HFFc6 (cell line): ENCODE measurements at places on chromosomes 13 and 19. TPM values are rescaled to one million over a fixed set of nuclear protein-coding genes. Genes with fewer than 3 reads are reported as not detected.
A peak's percentile ranks its signal among the peaks of the same experiment; 100 is the strongest.

GRCh38 chr13:42899266-42899665 lies 92.8 kb downstream of the EPSTI1 start:
- H3K27me3 ChIP-seq: no peaks in the 10 kb centered on the region; the same call in 1 of the 2 replicates
- no peak overlapping the region for H3K27ac ChIP-seq
- H3K4me1 ChIP-seq: no peaks in the 10 kb centered on the region
- no peak overlapping the region for H3K4me3 ChIP-seq
- no peaks in the 10 kb centered on the region for H3K36me3 ChIP-seq
- no peak for DNase-seq

DNA sequence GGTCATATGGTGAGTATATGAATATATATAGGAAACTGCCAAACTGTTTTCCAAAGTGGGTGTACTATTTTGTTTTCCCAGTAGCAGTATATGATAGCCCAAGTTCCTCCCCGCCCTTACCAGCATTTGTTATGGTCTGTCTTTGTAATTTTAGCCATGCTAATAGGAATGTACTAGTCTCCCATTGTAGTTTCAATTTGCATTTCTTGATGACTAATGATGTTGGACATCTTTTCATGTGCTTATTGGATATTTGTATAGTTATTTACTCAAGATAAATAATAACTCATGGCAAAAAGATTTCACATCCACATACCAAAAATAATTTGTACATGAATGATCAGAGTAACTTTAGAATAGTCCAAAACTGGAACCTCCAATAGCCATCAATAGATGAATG lies 75.3 kb upstream of the SERP2 start:
- H3K27ac ChIP-seq: no peak overlapping the region
- peaks cover 4% of the 10 kb centered on the region; the same call in 1 of the 2 replicates for H3K36me3 ChIP-seq
- H3K4me3 ChIP-seq: no peak overlapping the region
- H3K4me1 ChIP-seq: peaks cover 56% of the 10 kb centered on the region
- H3K27me3 ChIP-seq: peaks cover 4% of the 10 kb centered on the region

DNA sequence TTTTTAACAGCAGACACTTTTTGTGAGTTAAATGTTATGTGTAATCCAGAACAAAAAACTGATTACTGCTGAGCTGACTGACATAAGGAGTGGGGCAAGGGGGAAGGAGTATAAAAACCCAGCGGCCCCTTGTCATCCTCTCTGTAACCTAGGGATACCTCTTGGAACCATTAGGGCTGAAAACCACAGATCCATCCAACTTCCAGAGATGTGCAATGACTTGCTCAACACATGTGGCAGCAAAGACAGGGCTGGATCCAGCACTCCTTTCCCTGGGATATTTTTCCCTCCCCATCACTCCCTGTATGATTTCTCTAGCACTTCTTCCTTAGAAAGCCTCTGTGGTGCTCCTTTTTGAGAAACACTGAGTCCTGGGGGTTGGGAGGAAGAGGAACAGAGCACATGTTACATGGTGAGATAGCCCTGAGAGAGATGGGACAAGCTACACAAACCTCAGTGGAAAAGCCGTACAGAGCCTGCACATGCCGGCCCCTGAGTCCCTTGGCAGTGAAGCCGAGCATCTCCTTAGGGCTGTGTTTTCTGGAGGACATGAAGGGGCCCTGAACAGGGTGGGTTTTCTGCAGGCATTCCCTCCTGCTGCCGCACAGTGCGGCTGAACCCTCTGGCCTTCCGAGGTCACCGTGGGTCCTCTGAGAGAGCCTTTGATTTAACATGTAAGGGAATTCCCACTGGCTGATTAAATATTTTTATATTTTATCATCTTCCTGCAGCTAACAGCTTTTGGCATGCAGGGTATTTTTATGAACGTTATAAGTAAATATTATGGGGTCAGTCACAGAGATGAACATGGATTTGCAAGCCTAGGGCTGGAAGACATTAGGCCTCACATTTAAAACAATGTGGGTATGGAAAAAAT lies 219.9 kb downstream of the COG6 start:
- no peaks in the 10 kb centered on the region; the same call in 1 of the 2 replicates for H3K36me3 ChIP-seq
- H3K4me1 ChIP-seq: peaks cover 46% of the 10 kb centered on the region
- H3K27me3 ChIP-seq: no peaks in the 10 kb centered on the region
- DNase-seq: no peak
- peak overlapping the region; percentile 90 for H3K27ac ChIP-seq

- H3K36me3 ChIP-seq: peaks cover 41% of the 10 kb centered on the region
- peak overlapping the region; percentile 100 for H3K27ac ChIP-seq
- H3K4me3 ChIP-seq: peak overlapping the region; percentile 99
- peaks cover 9% of the 10 kb centered on the region for H3K27me3 ChIP-seq
- H3K4me1 ChIP-seq: peaks cover 17% of the 10 kb centered on the region
- peak; percentile 57 for DNase-seq
These were observed 1.1 kb downstream of the ZNF566 start for GRCh38 chr19:36488118-36488845.

DNA sequence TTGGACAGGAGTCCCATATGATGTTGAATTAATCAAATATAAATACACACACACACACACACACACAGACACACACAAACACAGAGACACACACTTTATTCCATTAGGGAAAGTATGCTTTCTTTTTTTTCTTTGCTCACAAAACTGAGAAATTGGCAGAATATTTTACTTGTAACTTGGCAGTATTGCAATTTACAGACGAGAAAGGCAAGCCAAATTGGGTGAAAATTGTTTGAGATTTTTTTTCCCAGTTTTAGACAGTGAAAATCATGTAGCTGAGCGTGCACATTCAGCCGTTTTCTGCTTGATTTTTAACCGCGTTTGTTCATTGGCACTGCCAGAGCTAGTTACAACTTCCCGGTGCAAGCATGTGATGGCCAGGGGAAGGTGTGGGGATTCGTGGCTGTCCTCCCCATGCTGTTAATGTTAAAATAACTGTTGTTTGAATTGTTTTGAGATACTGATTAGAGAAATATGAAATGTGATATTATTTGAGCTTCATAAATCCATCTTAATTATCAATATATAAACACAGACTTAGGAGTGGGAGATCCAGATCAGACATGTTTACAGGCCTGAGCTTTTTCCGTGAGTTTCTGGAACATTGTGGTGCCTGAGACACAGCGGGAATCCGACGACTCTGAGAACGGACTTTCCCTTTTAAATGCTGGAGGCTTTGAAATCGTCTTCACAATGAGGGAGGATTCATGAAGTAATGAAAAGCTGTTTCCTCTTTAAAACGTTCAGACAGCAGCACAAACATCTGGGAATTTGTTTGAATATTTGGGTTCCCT lies 125.5 kb downstream of the KCNRG start:
- no peak overlapping the region for H3K4me3 ChIP-seq
- no peaks in the 10 kb centered on the region; the same call in 1 of the 2 replicates for H3K4me1 ChIP-seq

DNA sequence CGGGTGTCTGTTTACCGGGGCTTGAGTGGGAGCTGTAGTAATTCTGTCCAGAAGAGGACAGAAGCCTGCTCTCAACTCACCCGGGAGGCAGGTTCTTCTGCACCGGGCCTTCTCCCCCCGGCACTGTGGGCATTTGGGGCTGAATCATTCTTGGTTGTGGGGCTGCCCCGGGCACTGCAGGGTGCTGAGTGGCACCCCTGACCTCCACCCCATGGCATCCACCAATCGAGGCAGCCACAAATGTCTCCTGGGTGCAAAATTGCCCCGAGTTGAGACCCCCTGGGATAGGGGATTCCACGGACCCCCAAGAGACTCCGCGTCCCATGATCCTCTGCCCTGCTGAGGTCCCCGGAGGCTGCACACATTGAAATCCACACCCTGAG lies 68.8 kb downstream of the GNG7 start:
- no peak overlapping the region for H3K27ac ChIP-seq
- peaks cover 15% of the 10 kb centered on the region for H3K4me1 ChIP-seq
- H3K27me3 ChIP-seq: peaks cover 7% of the 10 kb centered on the region
- no peak for DNase-seq
- H3K36me3 ChIP-seq: peaks cover 11% of the 10 kb centered on the region

- peak overlapping the region; percentile 88 for H3K27ac ChIP-seq
- H3K27me3 ChIP-seq: no peaks in the 10 kb centered on the region
- peaks cover 14% of the 10 kb centered on the region for H3K4me1 ChIP-seq
- DNase-seq: peak; percentile 48
- no peaks in the 10 kb centered on the region for H3K36me3 ChIP-seq
These were observed 32.6 kb upstream of the GATAD2A start for GRCh38 chr19:19372656-19373416.

- H3K4me1 ChIP-seq: no peaks in the 10 kb centered on the region
- no peak overlapping the region for H3K27ac ChIP-seq
- no peak overlapping the region for H3K4me3 ChIP-seq
These were observed 617.2 kb upstream of the GPC6 start for GRCh38 chr13:92609376-92609775.

DNA sequence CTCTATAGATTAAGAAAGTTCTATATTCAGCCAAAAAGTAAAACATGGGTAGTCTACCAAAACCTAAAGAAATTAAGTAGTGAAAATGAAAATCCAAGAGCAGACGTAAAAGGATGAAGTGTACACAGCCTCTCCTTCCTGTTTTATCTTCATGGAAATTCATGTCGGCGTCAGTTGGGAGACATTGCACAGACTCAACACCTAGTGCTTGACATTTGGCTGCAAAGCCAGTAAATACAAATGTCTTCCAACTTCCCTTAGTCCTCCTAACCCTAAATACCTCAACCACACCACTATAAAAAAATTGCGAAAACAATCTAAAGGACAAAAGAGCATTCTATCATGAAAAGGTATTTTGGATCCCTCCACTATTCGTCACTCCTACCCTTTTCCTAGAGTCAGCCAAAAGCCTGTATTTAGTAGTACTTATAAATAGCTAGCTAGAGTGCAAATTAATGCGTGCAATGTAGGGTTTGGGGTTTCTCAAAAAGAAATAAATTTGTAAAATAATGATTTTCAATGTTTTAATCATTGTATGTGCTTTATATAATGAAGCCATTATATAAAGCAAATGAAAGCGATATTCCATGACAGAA lies 56.4 kb upstream of the TRPC4 start:
- H3K27ac ChIP-seq: no peak overlapping the region
- no peak overlapping the region for H3K4me3 ChIP-seq
- DNase-seq: no peak

DNA sequence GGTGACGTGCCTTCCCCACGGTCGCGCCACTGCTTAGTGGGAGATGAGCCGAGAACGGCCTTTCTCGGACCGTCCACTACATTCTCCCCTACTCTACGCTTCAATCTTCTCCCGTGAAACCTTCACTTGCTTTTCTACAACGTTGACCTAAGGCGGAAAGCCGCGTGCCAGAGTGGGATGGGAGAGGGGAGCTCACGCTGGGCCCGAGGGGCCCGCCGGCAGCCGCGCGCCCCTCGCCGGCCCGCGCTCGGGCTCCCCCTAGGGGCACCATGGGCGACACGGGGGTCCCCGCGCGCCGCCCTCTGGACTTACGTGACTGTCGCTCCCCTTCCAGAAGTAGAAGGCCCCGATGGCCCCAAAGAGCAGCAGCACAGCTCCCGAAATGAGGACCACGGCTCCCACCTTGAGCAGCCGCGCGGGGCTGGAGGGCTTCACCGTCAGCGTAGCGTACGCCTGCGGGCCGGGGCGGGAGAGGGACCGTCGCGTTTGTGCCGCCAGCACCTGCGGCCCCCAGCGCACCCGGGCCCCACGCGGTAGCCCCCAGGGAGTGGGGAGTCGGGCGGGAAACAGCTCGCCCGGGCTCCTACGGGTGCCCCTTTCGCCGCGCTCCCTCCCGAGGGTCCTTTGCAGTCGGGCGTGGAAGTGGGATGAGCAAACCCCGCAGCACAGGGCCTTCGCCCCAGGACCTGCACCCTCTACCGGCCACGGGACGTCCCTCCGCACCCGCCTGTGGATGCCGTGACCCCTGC lies 727 bp downstream of the CNMD start:
- H3K4me1 ChIP-seq: no peaks in the 10 kb centered on the region
- H3K36me3 ChIP-seq: no peaks in the 10 kb centered on the region

DNA sequence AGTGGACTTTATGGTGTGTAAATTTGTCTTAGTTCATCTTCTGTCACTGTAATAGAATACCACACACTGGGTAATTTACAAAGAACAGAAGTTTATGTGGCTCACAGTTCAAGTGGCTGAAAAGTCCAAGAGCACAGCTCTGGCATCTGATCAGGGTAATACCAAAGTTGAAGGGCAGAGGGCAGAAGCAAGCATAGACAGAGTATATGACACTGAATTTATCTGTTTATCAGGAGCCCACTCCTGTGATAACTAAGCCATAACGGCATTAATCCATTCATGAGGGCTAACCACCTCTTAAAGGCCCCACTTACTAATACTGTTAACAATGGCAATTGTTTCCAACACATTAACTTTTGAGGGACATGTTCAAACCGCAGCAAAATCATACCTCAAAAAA lies 4.0 kb upstream of the RFXAP start:
- no peaks in the 10 kb centered on the region for H3K36me3 ChIP-seq
- H3K4me3 ChIP-seq: no peak overlapping the region
- no peak for DNase-seq
- H3K27me3 ChIP-seq: peaks cover 21% of the 10 kb centered on the region
- peaks cover 17% of the 10 kb centered on the region for H3K4me1 ChIP-seq

GRCh38 chr13:113413178-113413897 lies 40.0 kb downstream of the ADPRHL1 start:
- no peak overlapping the region for H3K4me3 ChIP-seq
- DNase-seq: no peak
- H3K4me1 ChIP-seq: peaks cover 41% of the 10 kb centered on the region
- no peaks in the 10 kb centered on the region for H3K36me3 ChIP-seq
- peak overlapping the region; percentile 71 for H3K27ac ChIP-seq
- peaks cover 11% of the 10 kb centered on the region for H3K27me3 ChIP-seq

DNA sequence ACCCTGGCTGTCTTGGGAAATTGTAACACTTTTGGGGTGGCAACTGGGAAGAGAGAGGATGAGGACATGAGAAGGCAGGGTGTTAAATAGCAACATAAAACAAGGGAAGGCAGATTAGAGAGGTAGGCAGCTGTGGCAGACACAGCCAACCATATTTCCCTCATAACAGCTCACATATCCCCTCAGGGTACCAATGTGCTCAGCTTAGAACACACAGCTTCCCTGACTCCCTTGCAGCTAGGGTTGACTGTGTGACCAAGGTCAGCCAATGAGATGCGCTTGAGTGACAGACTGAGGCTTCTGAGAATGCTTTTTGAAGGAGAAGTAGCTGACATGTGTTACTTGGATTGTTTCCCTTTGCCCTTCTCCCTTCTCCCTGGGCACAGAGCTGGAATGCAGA lies 28.8 kb upstream of the SPATA13 start:
- no peak for DNase-seq
- H3K4me1 ChIP-seq: peaks cover 41% of the 10 kb centered on the region
- H3K27ac ChIP-seq: no peak overlapping the region
- peaks cover 10% of the 10 kb centered on the region for H3K27me3 ChIP-seq

Gene HSPH1
- 103 to 155 TPM (median 109 TPM) in 3 replicates for total RNA-seq

Gene ZNF737
- total RNA-seq: 2.2 to 2.7 TPM (median 2.3 TPM) in 3 replicates

Gene IGFL1
- not detected in 2 replicates for total RNA-seq

Gene ZNF491
- total RNA-seq: 1.3 and 2.4 TPM in 2 replicates

Gene GPR18
- not detected in 3 replicates for total RNA-seq

Gene PCDH20
- not detected in 3 replicates for total RNA-seq

Gene HSH2D
- total RNA-seq: not detected in 2 replicates

Gene PSG1
- total RNA-seq: 6.3 and 10.5 TPM in 2 replicates

Gene NKPD1
- total RNA-seq: 0.07 to 0.24 TPM (median 0.07 TPM) in 3 replicates

Gene CYP4F2
- total RNA-seq: not detected in 3 replicates

Gene TUBA3C
- not detected in 3 replicates for total RNA-seq
